ENCODE measurements at places on chromosomes 7 and 10. TPM values are rescaled to one million over a fixed set of nuclear protein-coding genes. Genes with fewer than 3 reads are reported as not detected.
A peak's percentile ranks its signal among the peaks of the same experiment; 100 is the strongest.

DNA sequence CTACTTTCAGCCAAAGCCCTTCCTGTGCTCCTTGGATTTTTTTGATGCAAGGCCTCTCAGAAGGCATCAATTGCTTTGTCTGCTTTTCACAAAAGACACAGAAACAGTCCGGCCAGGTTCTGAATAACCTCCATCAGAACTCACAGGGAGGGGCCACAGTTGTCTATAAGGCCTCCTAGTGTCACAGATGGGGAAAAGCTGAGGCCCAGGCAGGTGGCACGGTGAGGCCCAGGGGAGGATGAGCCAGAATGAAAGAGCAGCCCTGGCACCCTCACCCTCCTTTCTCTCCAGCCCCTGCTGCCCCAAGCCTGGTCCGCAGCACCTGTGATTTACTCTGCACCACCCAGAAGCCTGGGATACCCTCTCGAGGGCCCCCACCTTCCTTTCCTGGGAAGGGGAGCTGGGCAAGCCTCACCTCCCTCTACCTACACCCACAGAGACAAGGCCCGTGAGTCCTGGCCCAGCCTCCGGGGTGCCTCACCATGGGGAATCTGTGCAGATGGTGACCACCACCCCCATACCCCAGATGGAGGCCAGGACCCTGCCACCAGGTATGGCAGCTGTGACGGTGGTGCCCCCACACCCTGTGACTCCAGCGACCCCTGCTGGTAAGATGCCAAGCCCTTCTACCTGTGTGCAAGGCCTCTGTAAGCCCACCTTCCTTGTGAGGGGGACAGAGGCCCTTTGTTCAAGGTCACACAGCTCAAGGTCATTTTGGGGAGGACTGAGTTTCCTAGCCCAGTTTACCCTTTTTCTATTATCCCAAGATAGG, 26.2 kb upstream of the ZNF467 start:
- peak; percentile 60 for DNase-seq

GRCh38 chr7:78558566-78558965, 760.0 kb downstream of the PHTF2 start:
- DNase-seq = peak; percentile 96

Gene OPALIN
- not detected for total RNA-seq

- DNase-seq = no peak
Measured at GRCh38 chr10:129520440-129521080, 53.5 kb downstream of the MGMT start.

DNA sequence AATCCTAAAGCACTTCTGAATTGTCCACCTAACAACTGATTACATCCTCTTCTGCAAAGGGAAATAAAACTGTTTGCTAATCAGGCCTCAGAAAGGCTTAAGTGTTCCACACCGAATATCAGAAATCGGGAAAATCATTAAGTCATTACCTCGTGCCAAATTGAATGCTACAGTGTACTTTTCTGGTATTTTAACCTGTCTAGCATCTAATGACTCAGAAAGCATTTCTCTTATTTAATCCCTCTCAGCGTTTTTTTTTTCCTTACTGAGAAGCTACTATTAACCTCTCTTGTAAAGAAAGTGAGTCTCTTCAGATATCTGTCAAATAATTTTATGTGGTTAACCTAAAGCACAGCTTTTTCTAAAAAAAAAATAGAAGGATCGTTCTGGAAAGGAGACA, 28.6 kb downstream of the VIM start:
- no peak for DNase-seq

DNA sequence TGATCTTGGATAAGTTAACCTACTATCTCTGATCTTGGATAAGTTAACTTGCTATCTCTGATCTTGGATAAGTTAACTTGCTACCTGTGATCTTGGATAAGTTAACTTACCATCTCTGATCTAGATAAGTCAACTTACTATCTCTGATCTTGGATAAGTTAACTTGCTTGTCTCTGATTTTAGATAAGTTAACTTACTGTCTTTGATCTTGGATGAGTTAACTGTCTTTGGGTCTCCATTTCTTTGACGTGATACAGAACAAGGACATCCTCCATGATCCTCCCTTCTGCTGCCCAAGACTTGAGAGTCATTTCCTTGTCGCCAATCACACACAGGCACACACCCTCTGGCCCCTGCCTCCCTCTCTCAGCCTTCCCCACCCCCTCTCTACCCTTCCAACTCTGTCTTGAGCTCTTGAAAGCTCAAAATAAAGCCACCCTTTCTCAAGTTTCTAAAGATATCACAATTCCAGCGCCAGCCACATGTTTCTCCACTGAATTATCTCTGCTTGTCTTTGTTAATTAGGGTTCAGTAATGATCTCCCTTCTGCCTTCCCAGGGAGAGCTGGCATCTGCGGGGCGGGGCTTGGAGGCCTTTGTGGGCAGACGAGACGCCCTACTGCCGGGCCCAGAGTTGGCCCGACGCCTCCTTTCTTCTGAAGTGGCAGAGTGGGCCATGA, 85.1 kb upstream of the GTF2I start:
- DNase-seq = no peak

Gene CARD11
- total RNA-seq = not detected

Gene TAS2R5
- total RNA-seq = 0.26 TPM

Gene NANOS1
- 5.7 TPM for total RNA-seq

Gene UBE2D1
- total RNA-seq = 13.1 TPM

Gene WDR86
- not detected for total RNA-seq

DNA sequence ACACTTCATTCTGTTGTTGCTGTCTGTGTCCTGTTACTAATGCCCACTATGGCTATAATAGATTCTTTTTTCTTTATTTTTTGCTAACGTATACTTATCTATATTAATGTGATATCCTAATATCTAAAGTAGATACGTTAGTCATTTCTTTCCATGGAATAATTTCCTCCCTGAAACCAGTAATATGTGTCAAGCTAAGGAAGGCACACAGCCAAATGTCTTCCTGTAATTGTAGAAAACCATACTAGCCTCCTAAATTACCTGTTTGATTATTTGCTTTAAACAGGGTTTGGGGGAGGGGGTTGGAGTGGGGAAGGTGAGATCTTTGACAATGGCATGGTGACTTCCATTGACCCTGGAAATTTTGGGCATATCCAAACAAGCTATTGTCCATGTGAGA, 56.4 kb downstream of the THNSL1 start:
- no peak for DNase-seq

DNA sequence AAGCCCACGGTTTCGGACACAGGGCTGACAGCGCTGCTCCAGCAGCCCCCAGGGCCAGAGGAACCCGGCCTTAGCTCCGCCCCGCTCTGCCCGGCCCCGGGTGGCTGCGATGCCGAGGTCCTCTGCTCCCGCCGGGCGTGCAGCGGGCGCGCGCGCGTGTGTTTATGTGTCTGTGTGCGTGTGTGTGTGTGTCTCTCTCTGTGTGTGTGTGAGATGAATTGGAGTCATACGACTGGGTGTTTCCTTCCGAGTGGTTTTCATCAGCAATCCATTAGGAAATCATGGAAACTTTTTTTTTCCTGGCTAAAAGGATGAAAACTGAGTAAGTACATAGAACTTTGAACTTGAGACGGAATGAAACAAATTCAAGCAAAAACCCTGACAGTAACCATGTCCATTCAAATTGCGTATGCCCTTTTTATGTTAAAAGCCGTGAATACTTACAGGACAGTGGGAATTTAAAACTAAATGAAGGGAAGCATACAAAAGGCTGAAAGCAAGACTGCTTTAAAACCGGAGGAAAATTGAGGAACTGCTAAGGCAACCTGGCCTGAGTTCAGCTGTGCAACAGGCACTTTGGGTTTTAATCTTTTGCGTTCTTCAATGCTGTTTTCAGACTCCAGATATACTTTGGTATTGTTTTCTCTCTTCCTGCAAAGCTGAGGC, at the start of gene CPED1:
TSS of gene CPED1 (plus strand) at position 121 of the 666 bp plus-strand sequence. CDS start 911 bp downstream, outside the sequence.
- peak; percentile 61 for DNase-seq

DNA sequence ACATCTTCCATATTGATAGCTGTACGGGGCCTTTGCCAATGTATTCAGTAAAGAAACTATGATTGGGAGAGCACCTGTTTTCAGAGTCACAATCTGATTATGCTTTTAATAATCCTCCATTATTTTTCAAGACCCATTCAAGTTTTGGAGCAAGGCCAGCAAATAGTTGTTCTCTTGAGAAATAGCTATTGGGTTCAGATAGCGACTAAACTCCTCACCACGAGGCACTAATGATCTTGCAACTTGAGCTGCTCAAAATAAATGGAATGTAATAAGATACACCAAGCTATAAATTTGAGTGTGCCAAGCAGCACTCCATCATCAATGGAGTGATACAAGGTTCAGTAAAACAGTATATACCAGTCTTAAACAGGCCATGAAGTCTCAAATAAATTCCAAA, 7.4 kb upstream of the MALRD1 start:
- DNase-seq = no peak

DNA sequence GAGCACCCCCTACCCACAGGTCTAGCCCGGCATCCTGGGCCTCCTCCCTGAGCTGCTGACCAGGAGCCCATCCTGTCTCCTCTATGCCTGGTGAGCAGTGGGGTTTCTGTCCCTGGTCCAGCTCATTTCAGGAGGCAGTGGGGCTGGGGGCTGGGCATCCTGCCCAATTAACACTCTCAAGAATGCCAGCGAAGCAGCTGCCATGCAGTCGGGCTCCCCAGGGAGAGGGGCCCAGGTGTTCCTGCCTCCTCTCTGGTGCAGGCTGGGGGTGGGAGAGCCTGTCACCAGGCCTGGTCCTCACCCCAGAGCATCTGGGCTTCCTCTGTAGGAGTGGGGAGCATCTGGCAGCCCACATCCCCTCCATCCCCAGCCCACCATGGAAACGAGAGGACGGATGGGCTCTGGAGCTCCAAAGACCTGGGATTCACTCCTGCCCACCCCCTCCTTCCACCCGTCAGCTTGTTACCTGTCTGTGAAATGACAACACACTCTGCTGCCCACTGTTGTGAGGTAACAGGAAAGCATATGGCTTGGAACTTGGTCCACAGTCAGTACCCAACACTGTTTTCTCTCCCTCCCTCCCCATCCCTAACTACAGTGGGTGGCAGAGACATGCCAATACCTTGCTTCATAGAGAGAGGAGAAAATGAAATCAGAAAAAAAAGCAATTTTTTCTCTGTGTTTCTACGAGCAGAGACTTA, 69.1 kb downstream of the SLIT1 start:
- no peak for DNase-seq

Gene NSUN5
- total RNA-seq = 69.0 TPM

- no peak for DNase-seq
Measured at GRCh38 chr7:124843336-124843735, 77.7 kb upstream of the GPR37 start.

GRCh38 chr10:474946-475345, 214.5 kb downstream of the DIP2C start:
- no peak for DNase-seq

- DNase-seq = peak; percentile 51
Measured at GRCh38 chr10:3902054-3902808, 117.2 kb upstream of the KLF6 start.

GRCh38 chr7:97499204-97499603, 232.7 kb upstream of the TAC1 start:
- peak; percentile 78 for DNase-seq

GRCh38 chr7:57772126-57772924, 322.3 kb downstream of the ZNF716 start:
- DNase-seq = no peak

GRCh38 chr10:45005284-45005683, 4.6 kb downstream of the ZNF22 start:
- no peak for DNase-seq

Gene TUBAL3
- total RNA-seq = not detected

DNA sequence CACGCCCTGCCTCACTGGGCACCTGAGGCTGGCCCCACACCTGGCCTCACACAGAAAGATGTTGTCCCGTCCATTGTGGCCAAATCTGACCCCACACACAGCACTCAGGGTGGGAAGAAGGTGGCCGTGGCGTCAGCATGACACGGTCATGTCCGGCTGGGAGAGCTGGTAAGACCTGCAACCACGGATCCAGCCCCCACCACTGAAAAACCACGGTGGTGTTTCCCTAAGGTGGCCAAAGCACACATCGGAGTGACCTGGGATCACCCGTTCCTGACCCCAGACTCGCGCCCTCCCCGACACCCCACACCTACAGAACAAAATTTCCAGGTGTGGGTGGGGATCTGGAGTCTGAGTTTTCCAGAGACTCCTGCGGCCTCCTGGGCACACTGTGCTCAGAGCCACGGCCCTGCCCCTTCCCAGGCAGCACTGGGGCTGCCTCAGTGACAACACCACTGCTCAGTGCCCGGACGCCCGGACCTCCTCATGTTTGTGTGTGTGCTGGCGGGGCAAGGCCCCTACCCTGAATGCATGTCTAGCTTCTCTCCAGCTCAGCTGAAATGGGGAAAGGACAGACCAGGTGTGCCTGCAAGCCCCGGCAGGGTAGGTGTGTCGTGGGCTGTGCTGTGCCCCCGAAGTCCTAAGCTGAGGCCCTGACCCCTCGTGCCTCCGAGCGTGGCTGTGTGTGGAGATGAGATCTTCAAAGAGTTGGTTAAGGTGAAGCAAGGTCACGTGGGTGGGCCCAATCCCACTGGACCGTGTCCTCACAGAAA, 36.1 kb downstream of the STK32C start:
- DNase-seq = no peak

DNA sequence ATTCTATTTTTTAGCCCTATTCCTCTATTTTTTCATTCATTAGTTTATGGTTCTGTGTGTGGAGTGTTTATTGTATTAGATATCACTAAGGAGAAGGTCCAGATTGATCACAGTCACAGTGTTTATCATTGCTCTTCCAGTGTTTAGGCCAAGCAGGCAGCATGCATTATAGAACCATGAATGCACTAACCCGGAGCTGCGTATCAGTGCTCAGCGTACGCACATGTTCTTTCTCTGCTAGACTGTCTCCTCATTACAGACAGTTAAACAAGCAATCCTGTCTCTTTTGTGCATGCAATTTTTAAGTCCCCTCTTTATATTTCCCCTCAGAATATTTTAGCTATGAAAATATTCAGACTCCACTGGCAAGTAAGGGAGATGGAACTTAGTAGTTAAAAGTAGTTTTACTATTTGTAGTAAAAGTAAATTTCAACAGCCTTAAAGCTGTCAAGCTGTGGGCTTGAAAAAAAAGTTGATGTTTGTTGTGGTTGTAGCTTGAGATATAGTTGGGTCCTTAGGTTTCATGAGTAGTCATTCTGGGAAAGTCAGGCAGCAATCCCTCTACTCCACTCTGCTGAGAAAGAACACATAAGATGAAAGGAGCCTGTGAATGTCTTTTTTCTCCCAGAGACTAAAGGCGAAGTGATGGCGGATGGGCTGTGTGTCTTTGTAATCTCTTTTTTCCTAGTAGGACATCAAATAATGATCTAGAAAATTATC, 260.4 kb downstream of the CDK14 start:
- DNase-seq = no peak

Gene TBX20
- 2.8 TPM for total RNA-seq

GRCh38 chr10:100775386-100775785, 30.0 kb downstream of the PAX2 start:
- no peak for DNase-seq

DNA sequence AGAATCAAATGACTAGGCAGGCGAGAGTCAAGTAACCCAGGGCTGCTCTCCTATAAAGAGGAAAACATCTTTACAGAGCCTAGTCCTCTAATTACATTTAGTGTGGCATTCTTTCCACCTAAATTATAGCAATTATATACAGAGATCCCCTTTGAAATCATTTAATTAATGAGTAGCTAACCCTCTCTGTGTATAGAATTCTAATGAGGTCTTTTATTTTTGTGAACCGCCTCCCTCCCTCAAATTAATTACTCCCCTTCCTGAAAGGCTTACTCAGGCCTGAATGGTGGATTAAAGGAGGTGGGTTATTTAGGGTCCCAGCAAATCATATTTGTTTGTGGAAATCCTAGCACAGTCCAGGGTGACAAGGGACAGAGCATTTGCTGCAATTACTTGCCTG, 551.8 kb downstream of the SORCS3 start:
- DNase-seq = no peak

Gene SMNDC1
- 8.0 TPM for total RNA-seq
